ENCODE measurements at places on chromosomes 1 and 21.

DNA sequence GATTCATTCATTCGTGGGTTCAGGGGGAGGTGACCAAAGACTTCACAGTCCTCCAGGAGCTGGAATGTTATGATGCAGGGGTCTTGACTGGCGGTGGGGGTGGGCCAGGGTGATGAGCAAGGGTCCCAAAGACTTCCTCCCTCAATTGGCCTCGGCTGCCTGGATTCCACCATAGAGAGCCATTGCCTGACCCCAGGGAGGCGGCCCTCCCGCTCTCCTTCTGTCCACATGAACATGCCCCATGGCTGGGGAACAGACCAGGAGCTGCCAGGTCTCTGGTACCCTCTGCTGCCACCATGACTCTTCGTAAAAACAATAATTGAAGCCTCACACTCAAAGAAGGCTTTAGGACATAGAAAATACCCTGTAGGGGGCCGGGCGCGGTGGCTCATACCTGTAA lies 102.5 kb upstream of the CASZ1 start:
- no peak for DNase-seq

DNA sequence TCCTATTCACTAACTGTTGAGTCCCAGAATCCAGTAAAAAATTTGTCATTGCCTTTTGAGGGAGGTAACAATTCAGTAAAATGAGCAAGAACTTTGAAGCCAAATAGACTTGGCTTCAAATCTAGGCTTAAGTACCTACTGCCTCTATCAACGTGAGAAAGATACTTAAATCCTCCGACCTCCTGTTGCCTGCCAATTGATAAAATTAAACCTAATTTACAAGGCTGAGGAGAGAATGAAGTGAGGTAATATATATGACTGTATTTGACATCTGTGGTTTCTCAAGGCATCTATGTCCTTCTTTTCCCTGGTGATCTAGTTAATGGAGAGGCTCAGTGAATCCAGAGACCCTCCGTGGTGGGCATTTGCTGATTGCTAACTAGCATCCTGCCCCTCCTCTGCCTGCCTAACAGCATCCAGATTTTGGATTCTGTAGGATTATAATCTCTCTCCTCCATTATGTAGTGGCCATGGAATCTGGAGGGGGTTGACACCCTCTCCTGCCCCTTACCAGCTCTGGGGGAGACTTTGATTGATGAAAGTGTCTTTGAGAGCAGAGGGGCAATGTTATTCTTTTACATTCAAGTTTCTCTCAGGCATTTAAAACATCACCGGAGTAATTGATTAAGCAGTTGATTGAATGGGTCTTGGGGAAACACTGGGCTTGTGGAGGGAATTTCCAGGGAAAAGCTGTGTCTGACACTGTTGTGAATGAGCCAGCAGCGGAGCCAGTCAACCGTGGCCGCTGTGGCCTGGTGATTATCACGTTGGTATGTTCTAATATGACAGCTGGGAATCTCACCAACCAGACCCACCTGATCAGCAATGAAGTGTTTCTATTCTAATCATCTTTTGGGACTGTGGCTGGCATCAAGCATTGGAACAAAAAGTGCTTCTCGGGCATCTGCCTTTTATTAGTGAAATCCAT lies 140.7 kb upstream of the FAM78B start:
- no peak for DNase-seq

DNA sequence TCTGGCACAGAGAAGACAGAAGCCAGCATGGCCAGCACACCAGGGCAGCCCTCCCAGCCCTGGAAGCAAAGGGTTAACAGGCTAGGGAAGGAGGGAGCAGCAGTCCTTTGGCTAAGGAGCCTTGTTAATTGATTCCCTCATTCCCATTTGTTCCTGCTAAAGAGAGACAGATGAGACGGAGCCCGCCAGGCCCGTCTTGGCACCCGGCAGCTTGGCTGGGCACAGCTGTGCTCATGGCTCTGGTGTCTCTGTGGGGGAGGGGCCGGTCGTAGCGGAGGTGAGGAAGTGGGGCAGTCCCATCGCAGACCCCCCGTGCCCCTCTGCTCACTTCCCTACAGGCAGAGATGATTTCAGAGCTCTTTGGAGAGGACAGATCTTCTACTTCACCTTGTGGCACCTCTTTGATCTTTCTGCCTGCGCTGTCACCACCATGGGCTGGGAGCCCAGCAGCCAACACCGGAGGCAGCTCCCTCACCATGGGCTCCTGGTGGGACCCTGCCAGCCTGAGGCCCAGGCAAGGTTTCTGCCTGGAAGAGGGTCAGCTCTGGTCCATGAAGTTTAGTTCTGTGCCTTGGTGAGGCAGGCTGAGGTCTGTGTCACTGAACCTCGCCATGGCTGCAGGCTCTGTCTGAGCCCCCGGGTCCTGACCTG lies 38.0 kb downstream of the FOXO6 start:
- DNase-seq: no peak

DNA sequence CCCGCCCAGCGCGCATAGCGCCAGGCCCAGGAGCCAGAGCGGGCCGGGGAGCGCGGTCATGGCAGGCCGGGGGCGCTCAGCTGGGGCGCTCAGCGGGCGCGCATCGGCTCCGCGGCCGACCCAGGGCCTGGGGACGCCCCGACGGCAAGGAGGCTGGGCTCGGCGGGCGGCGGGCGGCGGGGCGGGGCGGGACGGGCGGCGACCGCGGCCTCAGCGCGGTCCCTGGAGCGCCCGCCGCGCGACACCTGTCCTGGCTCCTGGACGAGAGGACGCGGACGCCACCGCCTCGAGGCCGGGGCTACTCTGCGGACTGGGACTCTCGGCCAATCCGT lies 273 bp downstream of the BMP8B start:
- no peak for DNase-seq

DNA sequence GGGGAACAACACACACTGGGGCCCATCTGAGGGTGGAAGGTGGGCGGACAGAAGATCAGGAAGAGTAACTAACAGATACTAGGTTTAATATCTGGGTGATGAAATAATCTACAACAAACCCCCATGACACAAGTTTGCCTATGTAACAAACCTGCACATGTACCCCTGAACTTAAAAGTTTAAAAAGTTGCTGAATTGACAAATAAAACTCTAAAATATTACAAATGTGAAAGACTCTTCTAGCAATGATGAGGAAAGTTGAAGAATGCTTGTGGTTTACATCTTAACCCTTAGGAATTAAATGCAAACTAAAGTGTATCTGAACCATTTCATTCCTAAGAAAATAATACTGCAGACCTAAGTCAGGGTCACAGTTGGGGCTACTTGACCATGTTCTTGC lies 525.6 kb upstream of the CAMK1G start:
- DNase-seq: no peak

DNA sequence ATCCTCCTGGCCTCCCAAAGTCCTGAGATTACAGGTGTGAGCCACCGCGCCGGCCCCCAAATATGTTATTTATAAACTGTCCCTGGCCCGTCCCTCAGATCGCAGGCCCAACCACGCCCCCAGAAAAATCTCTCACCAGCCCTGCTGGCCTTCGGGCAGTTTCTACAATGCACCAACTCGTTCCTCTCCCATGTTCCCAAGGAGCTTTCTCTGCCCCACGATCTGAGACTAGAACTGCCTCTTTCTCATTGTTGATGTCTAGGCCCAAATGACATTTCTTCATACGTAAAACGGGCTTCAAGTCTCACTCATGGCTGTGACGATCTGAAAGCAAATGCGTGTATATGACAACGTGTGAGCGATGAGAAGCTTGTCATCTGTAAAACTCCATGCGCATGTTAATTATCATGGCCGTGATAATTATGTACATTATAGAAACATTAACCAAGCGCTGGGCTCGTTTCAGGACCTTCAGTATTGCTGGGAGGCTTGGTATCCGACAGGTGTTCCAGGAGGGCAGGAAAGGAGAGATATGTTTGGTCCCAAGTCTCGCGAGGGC lies 748 bp upstream of the NIPAL3 start:
- DNase-seq: no peak

GRCh38 chr1:78760858-78761257 lies 111.2 kb downstream of the IFI44 start:
- DNase-seq: no peak

GRCh38 chr1:93502571-93502970 lies 54.7 kb downstream of the FNBP1L start:
- no peak for DNase-seq

DNA sequence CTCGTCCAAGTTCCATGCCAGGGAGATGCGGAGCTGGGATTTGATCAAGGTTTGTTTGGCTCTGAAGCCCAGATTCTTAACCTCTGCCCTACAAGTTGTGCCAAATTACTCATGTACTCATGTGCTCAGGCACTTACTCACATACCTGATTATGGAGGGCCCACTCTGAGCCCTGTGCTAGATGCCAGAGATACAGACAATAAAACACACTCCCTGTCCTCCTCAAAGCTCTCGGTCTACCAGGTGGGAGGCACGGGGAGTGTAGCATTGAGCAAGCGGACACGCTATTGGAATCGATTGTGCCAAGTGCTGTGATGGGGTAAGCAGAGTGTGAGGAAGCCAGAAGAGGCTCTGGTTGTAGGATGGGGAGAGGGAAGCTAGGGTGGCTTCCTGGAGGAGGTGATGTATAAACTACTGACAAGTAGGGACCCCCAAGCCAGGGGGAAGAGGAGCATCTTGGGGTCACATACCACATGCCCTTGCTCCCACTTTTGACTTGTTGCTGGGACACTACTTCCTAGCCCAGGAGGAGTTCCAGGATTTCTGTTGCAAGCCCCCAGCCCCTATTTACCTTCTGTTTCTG lies 49.8 kb upstream of the IFNLR1 start:
- DNase-seq: no peak

GRCh38 chr1:10242811-10243210 lies 32.4 kb downstream of the KIF1B start:
- DNase-seq: no peak

DNA sequence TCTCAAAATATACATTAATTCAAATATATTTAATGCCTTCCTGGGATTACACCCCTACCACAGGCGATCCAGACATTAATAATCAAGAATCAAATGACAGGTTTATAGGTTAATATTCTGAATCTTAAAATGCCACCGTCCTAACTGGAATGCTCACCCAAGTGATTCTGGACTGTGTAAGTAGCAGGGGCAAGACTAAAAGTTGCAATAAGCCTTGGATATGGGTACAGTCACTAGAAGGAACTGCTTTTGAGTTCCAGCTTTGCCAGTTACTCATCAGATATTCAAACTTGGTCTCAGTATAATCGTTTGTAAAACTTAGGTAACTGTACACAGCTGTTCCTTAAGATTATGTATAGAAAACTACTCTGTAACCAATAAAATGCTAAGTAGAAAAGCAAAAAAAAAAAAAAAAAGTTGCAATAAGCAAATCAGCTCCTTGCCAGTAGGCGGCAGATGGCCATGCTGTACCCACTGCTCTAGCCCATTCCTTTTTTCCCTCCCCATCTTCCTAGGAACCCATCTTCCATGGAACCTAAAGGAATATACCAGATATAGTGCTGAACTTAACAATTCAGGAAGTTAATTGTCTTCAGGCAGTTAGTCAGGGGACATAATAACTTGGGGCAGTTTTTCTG lies 10.5 kb downstream of the RO60 start:
- DNase-seq: no peak

DNA sequence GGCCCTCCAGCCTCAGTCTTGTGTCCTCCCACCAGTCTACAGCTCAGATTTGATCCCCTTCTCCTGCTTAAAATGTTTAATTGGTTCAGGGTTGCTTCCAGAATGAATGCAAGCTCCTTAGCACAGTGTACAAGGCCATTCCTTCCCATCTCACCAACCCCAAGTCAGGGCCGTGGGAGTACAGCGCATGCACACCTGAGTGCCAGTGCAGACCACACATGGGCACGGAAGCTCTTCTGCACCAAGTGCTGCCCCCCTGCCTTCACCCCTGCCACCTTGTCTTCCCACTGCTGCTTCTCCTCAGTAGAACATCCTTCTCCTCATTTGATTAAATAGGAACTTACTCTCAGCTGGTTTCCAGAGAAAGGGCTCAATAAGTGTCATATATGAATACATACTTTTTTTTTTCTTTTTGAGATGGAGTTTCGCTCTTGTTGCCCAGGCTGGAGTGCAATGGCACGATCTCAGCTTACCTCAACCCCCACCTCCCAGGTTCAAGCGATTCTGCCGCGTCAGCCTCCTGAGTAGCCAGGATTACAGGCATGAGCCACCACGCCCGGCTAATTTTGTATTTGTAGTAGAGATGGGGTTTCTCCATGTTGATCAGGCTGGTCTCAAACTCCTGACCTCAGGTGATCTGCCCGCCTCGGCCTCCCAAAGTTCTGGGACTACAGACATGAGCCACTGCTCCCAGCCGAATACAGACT lies 9.3 kb downstream of the PMF1 start:
- DNase-seq: no peak

DNA sequence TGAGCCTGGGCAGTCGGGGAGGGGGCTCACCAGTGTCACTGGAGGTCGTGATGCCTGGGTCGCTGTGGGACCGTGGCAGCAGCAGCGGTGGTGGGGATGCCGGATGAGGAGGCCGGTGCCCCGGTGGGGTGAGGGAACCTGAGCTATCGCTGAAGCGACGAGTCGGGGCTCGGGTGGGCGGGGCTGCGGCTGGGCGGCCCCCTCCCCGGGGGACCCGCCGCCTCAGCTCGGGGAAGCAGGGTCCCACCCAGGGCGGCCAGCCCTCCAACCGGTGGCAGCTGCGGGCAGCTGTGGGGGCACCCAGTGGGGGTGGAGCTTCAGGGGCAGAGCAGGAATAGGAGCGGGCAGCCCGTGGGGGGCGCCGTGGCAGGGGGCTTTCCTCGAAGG lies 5.0 kb downstream of the ENTREP3 start:
- no peak for DNase-seq

GRCh38 chr1:1298861-1299685 lies 8.7 kb downstream of the ACAP3 start:
- DNase-seq: no peak

DNA sequence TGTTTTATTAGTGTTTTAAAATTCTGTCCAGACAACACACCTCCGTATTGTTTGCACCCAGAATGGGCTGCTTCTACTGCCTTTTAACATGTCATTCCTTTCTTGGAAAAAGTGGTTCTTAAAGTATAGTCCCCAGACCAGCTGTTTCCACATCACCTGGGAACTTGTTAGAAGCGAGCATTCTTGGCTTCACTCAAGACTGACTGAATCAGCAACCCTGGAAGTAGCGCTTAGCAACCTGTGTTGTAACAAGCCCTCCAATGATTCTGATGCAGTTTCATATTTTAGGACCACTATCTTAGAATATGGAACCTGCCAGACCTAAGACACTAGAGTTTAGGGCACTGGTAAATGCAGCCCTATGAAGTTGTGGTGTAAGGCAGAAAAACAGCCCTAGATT lies 6.0 kb upstream of the PPIE start:
- DNase-seq: no peak

GRCh38 chr1:185144233-185144632 lies 12.5 kb downstream of the TRMT1L start:
- no peak for DNase-seq

DNA sequence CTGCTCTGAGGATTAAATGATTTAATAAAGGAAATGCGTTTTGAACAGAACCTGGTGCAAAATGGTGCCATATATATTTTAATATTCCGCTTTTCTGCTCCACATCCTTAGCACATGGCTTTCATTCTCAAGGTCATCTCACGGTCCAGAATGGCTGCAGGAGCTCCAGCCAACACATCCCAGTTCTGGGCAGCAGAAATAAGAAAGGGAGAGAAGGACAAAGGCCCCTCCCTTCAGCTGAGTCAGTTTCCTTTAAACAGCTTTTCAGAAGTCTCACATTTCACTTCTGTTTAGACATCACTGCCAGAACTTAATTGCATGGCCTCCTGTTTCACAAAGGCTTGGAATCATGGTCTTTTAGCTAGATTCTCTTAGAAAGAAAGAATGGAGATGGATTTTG lies 75.2 kb upstream of the LRRN2 start:
- DNase-seq: no peak

- no peak for DNase-seq
Measured at GRCh38 chr1:153505576-153505975, 30.2 kb downstream of the S100A6 start.

Data from activated CD8-positive, alpha-beta memory T cell treated with anti-CD3 and anti-CD28 coated beads, Interleukin-2, amount 50 U/mL, for 48 hours (primary cell).